Muscle of back (tissue), 13 donors: ENCODE measurements at places on chromosomes 1 and 21. TPM values are rescaled to one million over a fixed set of nuclear protein-coding genes. Genes with fewer than 3 reads are reported as not detected.

SUSD4 gene
- polyA plus RNA-seq: 3.2 TPM

SPATA45 gene
- 0.48 TPM for polyA plus RNA-seq

ENSA gene
- 113 TPM for polyA plus RNA-seq

CELA2B gene
- polyA plus RNA-seq: 1.9 TPM

IVL gene
- polyA plus RNA-seq: not detected

KRTAP13-2 gene
- not detected for polyA plus RNA-seq

- no peak for DNase-seq
These were observed 118.7 kb downstream of the SLC5A9 start for GRCh38 chr1:48341221-48341620.

DNA sequence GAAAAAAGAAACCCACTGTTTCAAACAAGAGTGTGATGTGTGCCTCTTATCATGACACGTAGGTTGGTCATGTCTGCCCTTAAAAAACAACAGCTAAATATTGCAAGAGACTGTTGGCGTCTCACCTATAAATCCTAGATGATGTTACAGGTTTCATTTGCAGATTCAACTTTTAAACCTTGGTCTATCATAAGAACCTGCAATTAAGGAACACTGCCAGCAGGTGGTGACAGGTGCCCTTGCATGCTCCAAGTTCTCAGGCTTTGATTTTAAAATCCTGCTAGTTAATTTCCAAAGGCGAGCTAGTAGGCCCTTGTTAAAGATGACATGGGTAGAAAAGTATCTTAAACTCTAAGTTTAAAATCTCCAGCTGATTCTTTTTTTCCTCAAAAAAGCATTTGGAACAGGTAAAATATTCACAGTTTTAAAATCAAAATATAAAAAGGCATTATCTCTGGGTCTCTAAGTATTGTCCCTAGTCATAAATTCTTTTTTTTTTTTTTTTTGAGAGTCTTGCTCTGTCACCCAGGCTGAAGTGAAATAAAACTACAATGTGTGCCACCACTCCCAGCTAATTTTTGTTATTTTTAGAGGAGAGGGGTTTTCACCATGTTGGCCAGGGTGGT lies 39.1 kb downstream of the CLSTN1 start:
- DNase-seq: peak; percentile 40

DNA sequence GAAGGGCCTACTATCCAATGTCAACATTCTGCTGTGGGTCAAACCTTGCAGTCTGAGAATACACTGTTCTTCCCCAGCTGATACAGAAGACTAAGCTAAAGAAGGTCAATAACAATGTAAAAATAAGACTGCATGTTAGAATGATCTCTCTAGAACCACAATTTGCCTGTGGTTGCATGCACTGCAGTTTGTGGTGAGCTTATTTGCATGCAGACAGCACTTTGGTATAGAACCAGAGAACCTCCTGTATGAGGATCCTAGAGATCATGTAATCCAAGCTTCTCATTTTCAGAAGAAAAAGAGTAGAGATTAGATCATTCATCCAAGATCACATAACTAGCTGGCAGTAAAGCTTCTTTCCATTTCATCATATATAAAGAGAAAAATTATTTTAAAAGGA lies 15.8 kb downstream of the SYNJ1 start:
- no peak for DNase-seq

GRCh38 chr1:47438165-47439016 lies 547 bp downstream of the FOXD2 start:
- DNase-seq: no peak

DNA sequence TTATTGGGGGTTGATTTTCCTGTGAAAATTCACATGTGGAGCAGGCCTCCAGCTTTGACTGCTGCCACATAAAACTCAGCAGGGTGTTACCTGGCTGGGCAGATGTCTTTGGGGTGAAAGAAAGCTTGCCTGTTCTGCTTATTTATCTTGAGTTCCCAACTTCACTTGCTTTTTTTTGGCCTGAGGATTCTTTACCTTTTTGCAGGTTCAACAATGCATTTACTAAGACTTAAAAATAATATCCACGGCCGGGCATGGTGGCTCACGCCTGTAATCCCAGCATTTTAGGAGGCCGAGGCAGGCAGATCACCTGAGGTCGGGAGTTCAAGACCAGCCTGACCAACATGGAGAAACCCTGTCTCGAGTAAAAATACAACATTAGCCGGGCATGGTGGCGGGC lies 509.1 kb downstream of the KIF26B start:
- no peak for DNase-seq

DNA sequence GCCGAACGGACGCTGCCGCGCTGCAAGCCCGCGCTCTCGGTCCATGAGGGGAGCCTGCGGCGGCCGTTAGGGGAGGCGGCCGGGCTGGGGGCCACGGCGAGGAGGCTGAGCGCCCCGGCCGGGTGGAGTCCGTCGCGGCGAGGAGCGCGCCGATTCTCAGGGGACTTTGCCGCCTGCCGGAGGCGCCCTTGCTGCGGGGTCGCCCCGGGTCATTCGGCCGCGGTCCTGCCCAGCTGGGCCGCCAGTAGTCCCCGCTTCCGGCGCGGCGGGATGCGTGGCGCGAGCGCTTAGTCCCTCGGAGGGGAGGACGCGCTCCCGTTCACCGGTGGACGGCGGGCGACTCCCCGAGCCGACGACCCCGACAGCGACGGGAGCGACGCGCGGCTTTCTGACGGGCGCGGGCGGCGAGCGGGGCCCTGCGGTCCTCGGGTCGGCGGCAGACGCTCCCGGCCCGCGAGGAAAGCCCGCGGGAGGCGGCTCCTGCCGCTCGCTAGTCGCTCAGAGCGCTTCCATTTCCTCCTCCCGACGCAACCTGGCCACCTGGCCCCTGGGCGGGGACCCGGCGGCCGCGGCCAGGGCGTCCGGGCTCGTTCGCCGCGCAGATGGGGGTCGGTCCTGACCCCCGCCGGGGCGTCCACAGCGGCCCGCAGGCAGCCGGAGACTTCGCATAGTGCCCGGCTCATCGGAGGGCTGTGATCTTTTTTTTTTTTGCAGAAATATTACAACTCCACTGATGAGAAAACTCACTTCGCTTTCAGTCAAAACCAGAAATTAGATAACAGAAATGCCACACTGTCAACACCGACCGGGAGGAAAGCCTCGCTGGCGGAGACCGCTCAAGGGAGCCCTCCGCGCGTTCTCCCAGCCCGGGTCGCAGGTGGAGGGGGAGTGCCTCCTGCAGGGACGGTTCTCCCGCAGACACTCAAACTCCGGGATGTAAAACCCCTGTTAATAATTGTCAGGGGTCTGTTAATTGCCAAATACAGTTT lies 641 bp upstream of the ZBTB21 start:
- no peak for DNase-seq

- DNase-seq: peak; percentile 70
These were observed 243.4 kb downstream of the RHOU start for GRCh38 chr1:228978484-228979324.

- no peak for DNase-seq
These were observed 86.0 kb downstream of the UBIAD1 start for GRCh38 chr1:11358984-11359383.

DNA sequence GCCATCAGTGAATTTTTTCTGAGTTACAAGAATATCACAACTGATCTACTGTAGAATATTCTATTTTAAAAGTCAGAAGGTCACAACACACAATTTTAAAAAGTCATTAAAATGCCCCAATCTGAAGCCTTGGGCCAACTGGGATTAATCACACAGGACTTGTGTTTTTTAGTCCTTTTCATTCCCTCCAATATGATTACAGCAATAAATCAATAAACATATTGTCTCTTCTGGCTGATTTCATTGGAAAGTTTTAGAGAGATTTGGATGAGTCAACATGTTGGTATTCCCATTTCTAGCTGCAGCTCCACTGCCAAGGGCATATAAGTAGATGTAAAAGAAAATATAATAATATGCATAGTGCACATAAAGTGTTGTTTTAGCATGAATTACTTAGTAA lies 85.8 kb downstream of the NIBAN1 start:
- DNase-seq: peak; percentile 38

- DNase-seq: no peak
These were observed 934.2 kb downstream of the TTLL7 start for GRCh38 chr1:83064589-83065242.

- no peak for DNase-seq
These were observed 14.4 kb downstream of the CD58 start for GRCh38 chr1:116556289-116557006.

GRCh38 chr1:205109269-205109668 lies 12.5 kb downstream of the RBBP5 start:
- no peak for DNase-seq

- DNase-seq: no peak
These were observed 14.9 kb downstream of the RBBP4 start for GRCh38 chr1:32665915-32666314.

DNA sequence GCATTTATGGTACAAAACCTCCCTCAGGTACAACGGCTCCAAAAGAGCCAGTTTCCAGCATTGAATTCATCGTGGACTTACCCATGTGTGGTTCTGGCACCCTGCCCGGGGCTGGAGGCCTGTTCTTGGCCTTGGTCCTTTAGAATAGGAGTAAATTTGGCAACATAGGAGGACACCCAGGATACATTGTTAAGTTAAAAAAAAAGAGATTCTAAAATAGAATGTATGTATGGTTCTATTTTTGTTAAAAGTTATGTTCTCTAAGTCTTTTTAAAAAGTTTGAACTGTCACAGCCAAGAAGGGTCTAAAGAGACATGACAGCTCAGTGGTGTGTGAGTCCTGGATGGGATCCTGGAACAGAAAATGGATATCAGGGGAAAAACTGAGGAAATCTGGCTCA lies 25.9 kb downstream of the EPHX1 start:
- peak; percentile 56 for DNase-seq

GRCh38 chr21:25396135-25396711 lies 211.1 kb downstream of the MRPL39 start:
- DNase-seq: no peak

GRCh38 chr1:153586347-153586746 lies 20.7 kb upstream of the S100A2 start:
- DNase-seq: no peak

- DNase-seq: no peak
These were observed 65.5 kb upstream of the DPYD start for GRCh38 chr1:97986041-97987005.

GRCh38 chr1:32336963-32337675 lies 1.1 kb upstream of the MARCKSL1 start:
- DNase-seq: no peak
